ENCODE measurements at places on chromosomes 13 and 19.

DNA sequence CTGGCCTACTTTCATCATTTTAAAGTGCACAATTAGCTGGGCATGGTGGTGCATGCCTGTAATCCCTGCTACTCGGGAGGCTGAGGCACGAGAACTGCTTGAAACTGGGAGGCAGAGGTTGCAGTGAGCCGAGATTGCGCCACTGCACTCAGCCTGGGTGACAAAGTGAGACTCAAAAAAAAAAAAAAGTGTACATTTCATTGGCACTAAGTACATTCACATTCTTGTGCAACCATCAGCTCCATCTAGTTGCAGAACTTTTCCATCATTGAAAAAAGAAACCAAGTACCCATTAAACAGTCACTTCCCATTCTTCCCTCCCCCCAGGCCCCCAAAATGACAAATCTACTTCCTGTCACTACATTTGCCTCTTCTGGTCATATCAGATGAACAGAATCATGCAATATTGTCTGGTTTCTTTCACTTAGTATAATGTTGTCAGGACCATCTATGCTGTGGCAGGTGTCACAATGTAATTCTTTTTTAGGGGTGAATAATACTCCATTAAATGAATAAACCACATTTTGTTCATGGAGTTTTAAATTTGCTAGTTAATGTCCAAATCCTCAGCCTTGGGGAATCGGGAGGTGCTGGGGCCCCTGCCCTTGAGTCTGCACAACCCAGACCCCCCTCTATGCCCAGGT, 7.4 kb upstream of the SIGLEC11 start:
- ATAC-seq = no peak

DNA sequence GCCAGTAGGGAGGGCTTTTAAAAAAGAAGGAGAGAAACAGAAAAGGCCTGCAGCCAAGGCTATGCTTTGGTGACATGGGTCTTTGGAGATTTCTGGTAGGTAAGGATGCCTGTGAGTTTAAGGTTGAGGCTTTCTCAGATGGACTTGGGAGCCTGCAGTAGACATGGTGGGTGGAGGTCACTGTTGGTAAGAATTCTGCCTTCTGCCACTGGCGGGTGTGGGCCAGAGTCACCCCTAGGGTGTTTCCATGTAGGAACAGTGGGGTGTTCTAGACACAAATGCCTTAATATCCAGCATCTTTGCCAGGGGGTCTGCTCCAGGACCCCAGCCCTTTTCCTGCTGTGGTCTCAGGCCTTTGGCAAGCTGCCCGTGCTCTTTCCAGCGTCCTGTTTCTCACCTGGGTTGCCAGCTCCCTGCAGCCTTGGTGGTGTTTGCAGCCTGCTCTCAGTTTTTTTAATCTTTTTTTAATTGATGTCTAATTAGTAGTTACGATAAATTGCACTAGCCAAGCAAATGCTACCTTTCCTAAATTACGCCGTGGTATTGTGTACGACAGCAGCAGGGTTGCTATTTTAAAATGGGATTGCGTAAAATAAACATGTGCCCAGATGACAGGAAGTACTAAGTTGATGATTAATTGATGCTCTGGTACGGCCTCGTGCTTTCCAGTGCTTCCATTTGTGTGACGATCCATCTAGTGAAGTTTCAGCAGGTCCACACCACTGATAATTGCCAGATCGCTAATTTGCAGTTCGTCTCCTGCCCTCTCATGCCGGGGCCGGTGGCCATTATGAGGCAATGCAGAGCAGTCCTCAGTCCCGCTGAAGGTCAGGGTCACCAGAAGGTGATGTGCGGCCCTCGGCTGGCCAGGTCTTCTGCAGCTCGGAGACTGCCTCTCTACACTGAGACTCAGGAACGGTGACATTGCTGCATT, 35.3 kb upstream of the NPAS1 start:
- no peak for ATAC-seq

DNA sequence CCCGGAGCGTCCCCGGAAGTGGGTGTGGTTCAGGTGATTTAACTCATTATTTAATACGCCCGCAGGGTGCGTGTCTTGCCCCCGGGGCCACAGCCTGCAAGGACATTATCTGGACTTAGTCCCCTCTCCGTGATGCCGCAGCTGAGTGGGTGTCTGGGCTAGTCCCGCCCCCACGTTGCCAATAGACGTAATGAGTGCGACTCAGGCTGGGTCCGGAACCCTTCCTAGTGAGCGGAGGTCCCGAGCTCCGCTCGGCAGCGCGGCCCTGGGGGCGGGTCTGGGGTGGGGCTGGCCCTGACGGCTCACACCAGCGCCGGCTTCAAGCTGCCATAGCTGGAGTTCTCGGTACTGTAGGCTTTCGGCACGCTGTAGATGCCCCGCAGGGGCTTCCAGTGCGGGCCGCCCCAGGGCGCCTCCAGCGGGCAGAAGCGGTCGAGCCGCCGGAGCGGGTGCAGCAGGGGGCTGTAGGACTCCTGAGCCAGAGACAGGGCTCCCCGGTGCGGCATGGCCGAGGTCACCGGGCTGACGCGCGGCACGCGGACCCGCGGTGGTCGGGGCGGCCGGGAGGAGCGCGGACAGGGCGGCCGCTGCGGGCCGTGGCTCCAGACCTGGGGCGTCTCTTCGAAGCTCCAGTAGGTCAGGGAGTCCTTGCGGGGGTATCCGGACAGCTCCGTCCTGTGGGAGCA, 918 bp upstream of the LHB start:
- ATAC-seq = peak; percentile 59

- no peak for ATAC-seq
These were observed 6.1 kb upstream of the GGACT start for GRCh38 chr13:100594731-100595130.

DNA sequence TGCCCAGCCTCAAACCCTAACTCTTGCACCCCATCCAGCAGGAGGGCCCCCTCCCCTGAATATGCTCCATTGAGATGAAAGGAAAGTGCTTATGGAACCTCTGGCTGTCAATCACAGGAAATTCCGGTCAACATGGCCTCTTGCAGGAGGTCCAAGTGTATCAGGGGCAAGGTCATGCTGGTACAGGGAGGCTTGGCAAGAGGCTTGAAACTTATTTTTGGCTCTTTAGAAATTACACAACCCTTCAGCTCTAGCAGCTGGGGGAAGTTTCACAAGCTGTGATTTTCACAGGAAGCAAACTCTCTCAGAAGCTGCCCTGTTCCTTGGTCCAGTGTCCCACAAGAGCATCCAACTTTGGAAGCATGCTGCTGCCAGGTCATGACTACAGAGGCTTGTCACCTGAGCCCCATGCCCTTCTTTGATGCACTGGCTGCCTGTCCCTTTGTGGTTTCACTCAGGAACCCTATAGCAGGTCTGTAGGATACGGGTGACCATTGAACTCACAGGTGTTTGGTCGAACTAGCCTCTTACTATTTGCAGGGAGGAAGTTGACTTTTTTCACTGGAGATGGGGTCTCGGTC, 8.4 kb downstream of the ASF1B start:
- ATAC-seq = no peak

GRCh38 chr13:109162248-109163036, 533.0 kb downstream of the MYO16 start:
- ATAC-seq = peak; percentile 96

GRCh38 chr19:28619816-28620429, 593.0 kb downstream of the UQCRFS1 start:
- ATAC-seq = no peak

GRCh38 chr19:18225702-18226468, at the start of gene PDE4C:
Gene PDE4C, minus strand, starts transcription at chr19:18226438. Its CDS starts 23 bp downstream, at chr19:18226415.
- no peak for ATAC-seq

- ATAC-seq = no peak
These were observed 70.2 kb downstream of the KLF2 start for GRCh38 chr19:16394681-16395375.

DNA sequence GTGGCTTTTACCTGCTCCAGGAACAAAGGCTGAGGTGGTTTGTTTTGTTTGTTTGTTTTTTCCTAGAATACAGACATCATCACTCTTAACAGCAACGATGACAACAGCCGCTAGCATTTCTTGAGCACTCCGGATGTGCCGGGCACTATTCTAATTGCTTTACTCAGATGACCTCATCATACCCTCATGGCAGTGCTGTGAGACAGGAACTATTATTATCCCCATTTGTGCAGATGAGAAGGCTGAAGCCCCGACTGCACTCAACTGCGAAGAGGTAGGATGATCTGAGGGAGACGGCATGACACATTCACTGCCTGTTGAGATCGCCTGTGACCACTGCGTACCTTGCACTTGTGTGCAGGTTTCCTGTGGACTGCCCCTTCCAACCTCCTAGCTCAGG, 66.5 kb downstream of the CCDC70 start:
- ATAC-seq = no peak

- no peak for ATAC-seq
These were observed 349.6 kb upstream of the PCDH20 start for GRCh38 chr13:61765181-61765742.

DNA sequence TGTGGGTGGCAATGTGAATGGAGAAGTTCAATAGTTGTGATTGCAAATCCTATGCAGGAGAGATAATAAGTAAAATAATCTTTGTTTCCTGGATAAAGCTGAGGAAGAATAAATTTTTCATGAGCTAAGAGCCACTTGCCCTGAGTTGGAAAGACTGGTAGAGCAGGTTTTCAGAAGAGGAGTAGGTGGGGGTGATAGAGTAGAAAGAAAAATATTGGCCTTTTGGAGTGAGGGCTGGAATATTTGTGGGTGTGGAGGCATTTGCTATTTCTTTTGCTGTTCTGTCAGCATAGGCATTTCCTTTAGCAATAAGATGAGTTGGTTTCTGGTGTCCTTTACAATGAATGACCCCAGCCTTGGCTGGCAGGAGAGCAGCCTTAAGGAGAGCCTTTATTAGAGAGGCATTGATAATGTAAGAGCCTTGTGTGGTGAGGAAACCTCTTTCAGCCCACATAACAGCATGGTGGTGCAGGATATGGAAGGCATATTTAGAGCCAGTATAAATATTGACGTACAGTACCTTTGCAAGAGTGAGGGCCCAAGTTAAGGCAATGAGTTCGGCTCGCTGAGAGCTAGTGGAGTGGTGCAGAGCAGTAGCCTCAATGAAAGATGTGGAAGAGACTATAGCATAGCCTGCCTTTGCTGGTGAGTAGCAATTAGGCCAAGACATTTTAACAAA, 11.6 kb upstream of the ZNF431 start:
- ATAC-seq = no peak

- no peak for ATAC-seq
These were observed 17.0 kb upstream of the ZNF460 start for GRCh38 chr19:57263244-57263741.

DNA sequence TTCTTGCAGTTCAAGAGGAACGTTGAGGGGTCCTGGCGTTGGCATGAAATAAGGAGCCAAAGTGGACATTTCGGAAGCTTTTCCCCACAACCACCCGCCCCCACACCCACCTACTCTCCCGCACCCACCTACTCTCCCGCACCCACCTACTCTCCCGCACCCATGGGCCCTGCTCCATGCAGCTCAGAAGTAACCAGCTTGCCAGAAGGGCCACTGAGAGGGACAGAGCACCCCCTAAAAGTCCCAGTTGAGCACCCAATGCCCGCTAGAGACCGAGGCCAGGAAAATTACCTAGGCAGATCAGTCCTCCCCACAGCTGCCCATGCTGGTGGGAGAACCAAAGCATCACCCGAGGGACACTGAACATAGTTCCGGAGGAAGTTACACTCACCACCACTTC, 11.8 kb downstream of the VSTM2B start:
- no peak for ATAC-seq

- no peak for ATAC-seq
These were observed 9.1 kb downstream of the TLE5 start for GRCh38 chr19:3053218-3053621.

- no peak for ATAC-seq
These were observed 6.3 kb downstream of the THSD1 start for GRCh38 chr13:52399708-52400107.

GRCh38 chr13:62473190-62473943, 1057.7 kb upstream of the PCDH20 start:
- no peak for ATAC-seq

DNA sequence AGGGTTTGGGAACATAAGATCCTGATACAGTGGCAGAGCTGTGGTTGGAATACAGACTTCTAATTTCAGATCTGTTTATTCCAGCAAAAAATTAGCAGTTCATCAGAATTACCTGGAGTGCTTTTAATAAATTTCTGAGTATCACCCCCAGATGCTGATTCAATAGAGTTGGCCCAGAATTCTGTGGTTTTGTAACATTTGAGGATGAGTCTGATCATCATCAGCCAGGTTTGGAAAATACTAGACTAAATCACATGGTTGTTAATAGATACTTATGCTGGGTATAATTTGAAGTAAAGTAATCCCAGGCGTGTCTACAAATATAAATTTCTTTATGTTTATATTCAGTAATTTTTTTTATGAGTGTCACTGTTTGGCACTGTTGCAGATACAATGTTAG, 4.8 kb downstream of the USPL1 start:
- ATAC-seq = no peak

- no peak for ATAC-seq
These were observed 427.9 kb downstream of the ZNF536 start for GRCh38 chr19:30799865-30800755.

DNA sequence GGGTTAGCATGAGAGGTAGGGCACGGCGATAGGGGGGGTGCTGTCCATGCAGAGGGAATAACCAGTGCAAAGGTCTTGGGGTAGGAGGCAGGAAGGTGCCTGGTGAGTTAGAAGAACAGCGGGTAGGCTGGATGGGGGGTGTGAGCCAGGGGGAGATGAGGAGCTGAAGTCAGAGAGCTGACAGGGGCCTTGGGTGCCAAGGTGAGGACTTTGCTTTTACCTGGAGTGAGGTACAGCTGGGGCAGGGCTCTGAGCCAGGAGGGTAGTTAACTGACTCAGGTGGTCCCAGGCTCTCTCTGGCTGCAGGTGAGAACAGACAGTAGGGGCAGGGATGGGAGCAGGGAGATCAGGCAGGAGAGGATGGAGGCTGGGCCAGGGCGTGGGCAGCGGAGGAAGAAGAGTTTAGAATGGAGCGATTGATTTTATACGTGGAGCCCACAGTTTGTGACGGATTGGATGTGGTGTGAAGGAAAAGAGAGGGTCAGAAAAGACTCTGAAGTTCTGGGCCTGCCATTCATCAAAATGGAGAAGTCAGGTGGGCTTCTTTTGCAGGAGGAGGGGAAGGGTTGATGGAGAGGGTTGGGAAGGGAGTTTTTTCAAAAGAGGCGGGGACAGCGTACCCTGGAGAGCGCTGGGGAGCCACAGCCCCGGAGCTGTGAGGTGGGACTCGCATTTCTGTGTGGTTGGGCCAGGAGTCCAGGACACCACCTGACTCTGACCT, 1.2 kb upstream of the GRAMD1A start:
- ATAC-seq = no peak

DNA sequence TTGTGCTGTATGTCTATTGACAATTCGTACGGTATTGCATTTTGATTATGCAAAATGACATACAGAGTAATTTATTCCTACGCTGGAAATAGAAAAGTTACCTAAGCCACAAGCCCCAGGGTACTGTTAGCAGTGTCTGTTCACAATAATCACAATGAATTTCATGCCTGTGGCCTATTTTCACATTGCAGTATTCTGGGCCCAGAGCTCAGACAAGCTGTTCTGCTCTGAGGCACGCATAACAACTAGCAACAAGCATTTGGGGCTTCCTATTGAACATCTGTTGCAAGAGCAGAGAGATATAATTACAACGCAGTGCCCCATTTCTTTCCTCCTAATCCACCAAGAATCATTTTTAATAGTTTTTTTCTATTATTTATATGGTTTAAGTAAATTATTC, 158.9 kb upstream of the SGCG start:
- no peak for ATAC-seq

Data from activated T-helper 17 cell treated with anti-CD3 and anti-CD28 coated beads, Interleukin-2, amount 50 U/mL, for 72 hours (primary cell).